ENCODE measurements at places on chromosomes 12 and 14.

DNA sequence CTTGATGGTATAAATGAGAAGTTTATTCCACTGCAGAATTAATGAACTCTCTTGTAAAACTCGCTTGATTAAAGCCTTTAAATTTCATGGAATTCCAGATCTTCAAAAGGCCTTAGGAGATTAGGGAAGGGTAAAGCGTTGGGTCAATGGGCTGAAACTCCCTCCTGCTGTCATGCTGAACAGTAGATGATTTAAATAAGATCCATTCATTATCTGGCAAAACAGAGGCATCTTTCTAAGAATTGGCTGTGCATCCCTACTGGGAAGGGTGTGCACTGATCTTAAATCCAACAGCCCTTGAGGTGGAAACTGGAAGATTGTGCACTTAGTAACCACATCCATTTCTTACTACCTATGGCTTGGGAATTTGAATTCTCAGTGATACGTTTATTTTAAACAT, 56.0 kb downstream of the PLCZ1 start:
- no peak for DNase-seq

DNA sequence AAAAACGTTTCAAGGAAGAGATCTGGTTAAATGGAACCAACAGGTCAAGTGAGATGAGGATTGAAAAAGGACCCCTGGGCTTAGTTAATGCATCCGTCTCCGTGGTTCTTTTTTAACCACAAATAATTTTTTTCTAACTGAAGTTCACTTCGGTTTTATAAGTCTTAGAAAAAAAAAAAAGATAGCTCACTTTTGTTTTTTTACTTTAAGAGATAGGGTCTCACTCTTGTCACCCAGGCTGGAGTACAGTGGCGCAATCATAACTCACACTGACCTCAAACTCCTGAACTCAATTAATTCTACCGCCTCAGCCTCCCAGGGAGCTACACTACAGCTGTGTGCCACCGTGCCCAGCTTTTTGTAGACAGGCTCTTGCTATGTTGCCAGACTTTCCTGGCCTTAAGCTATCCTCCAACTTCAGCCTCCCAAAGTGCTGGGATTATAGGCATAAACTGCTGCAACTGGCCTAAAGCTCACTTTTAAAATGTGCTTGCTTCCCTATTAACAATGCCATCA, 11.8 kb downstream of the HNRNPC start:
- no peak for DNase-seq

- no peak for DNase-seq
Observed at GRCh38 chr12:4483885-4484823, 38.5 kb upstream of the FGF6 start.

DNA sequence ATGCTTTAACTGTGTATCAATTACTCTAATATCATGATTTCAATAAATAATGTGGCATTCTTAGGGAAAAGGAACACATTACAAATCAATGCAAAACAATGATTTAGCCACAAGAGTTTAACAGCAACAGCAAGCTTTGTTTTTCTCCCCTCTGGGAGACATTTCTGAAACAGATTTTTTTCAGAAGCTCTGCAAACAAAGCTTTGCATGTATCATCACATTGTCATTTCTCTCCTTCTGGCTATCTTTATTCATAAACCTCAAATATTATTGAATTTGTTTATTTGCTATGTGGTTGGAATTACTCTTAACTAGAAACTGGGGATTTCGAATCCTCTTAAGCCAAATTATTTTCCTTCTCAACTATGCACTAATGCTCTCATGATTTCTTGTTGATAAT, 278.4 kb upstream of the ATXN7L3B start:
- no peak for DNase-seq

GRCh38 chr12:49043856-49044258, 16.7 kb downstream of the KMT2D start:
- DNase-seq = no peak

Measured in smooth muscle cell of the brain vasculature (primary cell).